ENCODE measurements at places on chromosomes 1 and 21.

GRCh38 chr1:216905781-216906180, 182.6 kb upstream of the ESRRG start:
- DNase-seq: no peak

GRCh38 chr1:60894741-60895140, 187.6 kb upstream of the NFIA start:
- DNase-seq: no peak

- DNase-seq: no peak
These were observed 4.8 kb upstream of the RPE65 start for GRCh38 chr1:68454534-68454933.

- no peak for DNase-seq
These were observed 34.2 kb upstream of the ATP5PO start for GRCh38 chr21:33949516-33950430.

DNA sequence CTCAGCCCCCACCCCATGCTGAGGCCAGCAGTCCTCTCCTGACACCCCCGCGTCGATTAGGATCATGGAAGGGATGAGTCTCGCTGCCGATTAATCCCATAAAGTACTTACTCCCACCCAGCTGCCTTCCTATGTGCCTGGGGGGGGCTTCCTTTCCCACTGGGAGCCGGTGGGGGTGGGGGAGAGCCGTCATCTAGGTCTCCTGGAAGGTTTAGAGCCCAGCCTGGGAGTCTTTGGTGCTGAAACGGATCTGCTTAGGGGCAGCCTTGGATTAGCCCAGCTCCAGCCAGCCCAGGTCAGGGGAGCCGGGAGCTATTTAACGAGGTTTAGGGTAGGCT, 9.8 kb downstream of the SAMD11 start:
- DNase-seq: no peak

GRCh38 chr1:110774398-110774797, 98.5 kb upstream of the CD53 start:
- DNase-seq: no peak

- DNase-seq: no peak
These were observed 1.2 kb downstream of the TEKT2 start for GRCh38 chr1:36085126-36085525.

- peak; percentile 29 for DNase-seq
These were observed 105.7 kb downstream of the ZNF326 start for GRCh38 chr1:90100566-90100965.

DNA sequence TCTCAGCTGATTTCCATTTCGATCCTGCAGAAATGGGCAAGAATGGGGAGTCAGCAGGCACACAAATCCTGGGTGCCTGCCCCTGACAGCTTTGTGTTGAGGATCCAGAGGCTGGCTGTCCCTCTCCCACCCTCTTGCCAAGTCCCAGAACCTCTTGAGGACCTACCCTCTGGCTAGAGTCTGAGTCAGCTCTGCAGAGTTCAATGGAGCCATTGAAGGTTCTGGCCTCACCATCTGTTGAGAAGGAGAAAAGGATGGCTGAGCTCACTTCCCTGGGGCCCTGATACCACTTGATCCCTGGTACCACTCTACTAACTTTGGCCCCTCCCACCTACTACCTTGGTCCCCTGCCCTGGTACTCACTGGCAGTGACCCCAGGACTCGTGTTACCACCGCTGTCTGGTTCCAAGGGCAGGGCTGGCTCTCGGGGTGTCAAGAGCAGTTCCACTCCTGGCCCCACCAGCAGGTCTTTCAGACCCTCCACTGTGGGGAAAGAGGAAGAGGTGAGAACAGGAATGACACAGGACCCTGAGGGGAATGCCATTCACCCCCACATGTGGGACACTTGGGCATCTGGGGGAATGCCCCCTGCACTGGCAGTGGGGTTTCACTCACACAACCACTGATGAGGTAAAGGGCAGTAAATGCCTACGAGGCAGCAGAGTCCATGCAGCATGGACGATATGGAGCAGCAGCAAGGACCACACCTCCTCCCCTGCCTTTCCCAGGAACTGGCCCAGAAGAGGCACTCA, 10.5 kb downstream of the RXFP4 start:
- no peak for DNase-seq

DNA sequence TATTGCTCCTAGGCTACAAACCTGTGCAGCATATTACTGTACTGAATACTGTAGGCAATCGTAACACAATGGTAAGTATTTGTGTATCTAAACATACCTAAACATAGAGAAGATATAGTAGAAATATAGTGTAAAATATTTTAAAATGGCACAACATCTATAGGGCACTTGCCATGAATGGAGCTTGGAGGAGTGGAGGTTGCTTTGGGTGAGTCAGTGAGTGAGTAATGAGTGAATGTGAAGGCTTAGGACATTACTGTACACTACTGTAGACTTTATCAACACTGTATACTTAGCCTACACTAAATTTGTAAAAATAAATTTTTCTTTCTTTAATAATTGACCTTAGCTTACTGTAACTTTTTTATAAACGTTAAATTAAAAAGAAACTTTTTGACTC, 7.9 kb downstream of the LEFTY2 start:
- DNase-seq: peak; percentile 60

DNA sequence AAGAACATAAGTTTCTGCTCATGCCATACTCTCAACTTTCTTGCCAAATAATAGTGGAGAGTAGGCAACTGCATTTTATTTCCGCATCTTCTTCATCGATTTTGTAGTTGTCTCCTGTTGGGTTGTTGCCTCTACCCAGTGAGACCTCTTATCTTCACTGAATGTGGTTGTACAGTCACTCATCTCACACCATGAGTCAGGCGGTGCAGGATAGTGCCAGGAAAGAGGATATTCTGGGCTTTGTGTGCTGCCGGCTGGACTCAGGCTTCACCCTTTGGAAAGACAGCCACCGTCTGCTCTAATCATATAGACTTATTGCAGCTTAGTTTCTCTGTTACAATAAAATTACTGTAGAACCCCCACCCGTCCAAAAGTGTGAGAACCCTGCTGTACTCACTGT, 154.3 kb upstream of the USP24 start:
- DNase-seq: no peak

- DNase-seq: no peak
These were observed 66.5 kb upstream of the CAMK1G start for GRCh38 chr1:209516771-209517680.

DNA sequence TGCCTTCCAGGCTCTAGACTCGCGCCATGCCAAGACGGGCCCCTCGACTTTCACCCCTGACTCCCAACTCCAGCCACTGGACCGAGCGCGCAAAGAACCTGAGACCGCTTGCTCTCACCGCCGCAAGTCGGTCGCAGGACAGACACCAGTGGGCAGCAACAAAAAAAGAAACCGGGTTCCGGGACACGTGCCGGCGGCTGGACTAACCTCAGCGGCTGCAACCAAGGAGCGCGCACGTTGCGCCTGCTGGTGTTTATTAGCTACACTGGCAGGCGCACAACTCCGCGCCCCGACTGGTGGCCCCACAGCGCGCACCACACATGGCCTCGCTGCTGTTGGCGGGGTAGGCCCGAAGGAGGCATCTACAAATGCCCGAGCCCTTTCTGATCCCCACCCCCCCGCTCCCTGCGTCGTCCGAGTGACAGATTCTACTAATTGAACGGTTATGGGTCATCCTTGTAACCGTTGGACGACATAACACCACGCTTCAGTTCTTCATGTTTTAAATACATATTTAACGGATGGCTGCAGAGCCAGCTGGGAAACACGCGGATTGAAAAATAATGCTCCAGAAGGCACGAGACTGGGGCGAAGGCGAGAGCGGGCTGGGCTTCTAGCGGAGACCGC, 2.0 kb upstream of the OLIG2 start:
- no peak for DNase-seq

- no peak for DNase-seq
These were observed 354.1 kb downstream of the SMYD3 start for GRCh38 chr1:246152986-246153431.

DNA sequence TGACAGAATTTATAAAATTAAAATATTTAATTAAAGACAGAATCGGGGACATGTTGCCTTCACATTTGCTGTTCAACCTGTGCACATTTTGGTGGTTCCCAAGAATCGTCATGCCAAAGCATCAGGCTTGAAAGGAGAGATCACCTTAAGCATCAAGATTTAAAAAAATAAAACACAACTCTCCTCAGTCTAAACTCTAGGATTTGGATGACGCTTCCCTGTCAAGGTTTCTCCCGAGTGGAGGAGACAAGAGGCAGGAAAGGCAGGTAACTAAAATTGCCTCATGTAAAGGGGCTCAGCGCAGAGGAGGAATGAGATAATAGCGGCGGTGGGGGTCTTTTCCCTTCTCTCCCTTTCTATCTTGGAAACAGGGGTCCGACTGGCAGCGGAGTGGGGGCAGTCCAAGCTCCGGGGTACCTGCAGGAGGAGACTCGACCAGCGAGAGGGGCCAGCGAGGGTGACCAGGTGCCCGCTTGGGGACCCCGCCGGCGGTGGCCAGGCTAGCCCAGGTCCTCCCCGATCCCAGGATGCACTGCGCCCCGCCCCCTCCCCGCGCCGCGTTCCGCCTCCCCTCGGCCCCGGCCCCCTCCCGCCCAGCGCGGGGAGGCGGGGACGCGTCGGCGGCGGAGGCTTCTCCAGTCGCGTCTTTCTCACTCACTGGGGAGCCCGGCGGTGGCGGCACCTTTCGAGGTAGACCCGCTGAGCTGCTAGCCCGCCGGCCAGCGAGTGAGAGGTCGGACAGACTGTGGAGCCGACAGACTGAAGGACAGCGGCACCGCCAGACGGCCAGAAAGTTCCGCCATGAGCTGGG, at the start of gene FNBP1L:
Gene FNBP1L (plus strand): TSS at position 638 of the 811 bp plus-strand sequence. CDS start 164 bp downstream, at position 802.
- DNase-seq: peak; percentile 77

GRCh38 chr1:224500796-224501195, 66.2 kb upstream of the WDR26 start:
- DNase-seq: no peak

DNA sequence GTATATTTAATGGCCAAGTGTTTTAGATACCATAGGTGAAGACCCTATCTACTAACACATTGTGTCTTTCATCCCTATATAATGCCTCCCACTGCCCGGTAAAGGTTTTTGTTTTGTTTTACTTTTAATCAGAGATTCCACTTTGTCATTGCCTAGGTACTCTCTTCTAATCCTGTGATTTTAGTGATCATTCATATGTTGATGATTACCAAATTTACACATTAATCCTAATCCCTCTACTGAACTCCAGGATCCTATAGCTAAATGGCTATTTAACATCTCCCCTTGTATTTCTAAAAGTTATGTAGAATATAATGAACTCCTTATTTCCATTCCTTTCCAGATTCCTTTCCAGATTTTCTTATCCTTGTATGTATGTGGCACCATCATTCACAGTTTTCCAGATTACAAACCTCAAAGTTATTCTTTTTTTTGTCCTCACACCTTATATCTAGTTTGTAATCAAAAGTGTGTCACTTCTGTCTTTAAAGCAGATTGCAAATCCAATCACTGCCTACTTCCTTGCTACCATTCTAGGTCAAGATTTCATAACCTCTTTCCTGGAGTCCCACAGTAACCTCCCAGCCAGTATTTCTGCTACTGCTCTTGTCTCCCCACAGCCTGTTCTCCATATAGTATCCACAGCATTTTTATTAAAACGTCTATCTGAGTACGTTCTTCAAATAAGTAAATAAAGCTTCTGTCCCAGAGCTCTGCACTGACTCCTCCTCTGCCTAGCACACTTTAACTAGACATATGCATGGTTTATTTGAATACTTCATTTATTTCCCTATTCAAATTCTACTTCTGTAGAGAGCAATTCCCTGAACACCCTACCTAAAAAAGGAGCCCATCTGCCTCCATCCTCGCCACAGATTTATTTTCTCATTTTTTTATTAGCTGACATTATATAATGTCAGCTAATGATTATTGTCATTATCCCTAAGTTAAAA, 157.8 kb downstream of the KCNT2 start:
- no peak for DNase-seq

DNA sequence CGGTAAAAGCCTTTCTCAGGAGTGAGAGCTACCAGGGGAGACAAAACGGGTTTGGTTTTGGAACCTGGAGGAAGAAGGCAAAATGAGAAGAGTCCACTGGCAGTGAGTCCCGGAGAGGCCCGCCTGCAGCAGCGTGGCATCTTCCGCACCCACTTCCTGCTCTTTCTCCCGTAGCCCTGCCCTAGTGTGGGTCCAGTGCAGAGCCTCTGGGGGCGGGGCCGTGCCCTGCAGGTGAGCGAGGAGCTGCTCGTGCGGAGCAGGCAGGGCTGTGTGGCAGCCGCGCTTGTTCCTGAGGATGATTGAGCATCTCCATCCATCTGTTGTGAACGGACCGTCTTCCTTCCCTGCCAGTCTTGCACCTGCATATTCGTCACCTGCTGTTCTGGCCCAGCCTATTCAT, 66.5 kb downstream of the PEX14 start:
- no peak for DNase-seq

- DNase-seq: no peak
These were observed 41.8 kb downstream of the TRPM2 start for GRCh38 chr21:44395260-44395659.

GRCh38 chr1:215889871-215890270, 322.8 kb downstream of the KCTD3 start:
- peak; percentile 40 for DNase-seq

GRCh38 chr21:37063433-37063832, 9.4 kb downstream of the PIGP start:
- no peak for DNase-seq

DNA sequence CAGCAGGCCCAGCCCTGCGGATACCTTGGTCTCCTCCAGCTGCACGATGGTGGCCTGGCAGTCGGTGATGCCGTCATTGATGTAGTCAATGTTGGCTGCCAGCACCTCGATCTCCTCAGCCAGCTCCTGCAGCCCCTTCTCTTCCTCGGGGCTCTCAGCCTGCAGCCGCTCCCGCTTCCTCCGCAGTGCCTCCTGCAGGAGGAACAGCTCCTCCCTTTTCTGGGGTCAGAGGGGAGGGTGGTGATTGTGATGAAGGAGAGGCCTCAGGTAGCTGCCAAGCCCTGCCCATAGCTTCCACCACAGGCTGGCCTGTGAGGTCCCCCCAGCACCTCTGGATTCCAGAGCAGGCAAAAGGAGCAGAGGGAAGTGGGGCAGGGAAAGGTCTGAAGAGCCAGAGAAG, 33.4 kb downstream of the KIF21B start:
- no peak for DNase-seq

GRCh38 chr1:162908780-162909179, 47.8 kb upstream of the CCDC190 start:
- DNase-seq: peak; percentile 79

GRCh38 chr1:152566681-152567080, at the start of gene LCE3E:
LCE3E (minus strand) TSS chr1:152566780; CDS start chr1:152566208, 572 bp downstream.
- DNase-seq: no peak

DNA sequence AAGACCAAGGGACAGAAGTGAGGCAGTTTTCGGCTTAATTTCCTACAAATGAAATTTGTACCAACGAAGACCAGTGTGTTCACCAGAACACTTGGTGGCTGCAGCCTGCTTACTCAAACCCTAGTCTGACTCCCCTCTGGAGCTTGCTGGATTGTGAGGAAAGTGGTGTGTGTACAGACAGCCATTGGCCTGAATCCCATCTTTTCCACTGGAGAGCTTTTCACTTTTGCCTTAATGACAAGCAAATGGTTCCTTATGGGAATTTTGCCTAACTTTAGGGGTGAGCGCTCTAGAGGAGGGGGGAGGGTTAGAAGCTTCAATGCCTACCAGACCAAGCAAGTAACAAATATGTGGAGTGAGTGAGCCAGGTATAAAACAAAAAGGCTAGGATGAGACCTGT, 17.3 kb downstream of the METTL13 start:
- DNase-seq: no peak

Measured in fibroblast of skin of right quadriceps (primary cell).